ENCODE measurements at places on chromosomes 6 and 20.

DNA sequence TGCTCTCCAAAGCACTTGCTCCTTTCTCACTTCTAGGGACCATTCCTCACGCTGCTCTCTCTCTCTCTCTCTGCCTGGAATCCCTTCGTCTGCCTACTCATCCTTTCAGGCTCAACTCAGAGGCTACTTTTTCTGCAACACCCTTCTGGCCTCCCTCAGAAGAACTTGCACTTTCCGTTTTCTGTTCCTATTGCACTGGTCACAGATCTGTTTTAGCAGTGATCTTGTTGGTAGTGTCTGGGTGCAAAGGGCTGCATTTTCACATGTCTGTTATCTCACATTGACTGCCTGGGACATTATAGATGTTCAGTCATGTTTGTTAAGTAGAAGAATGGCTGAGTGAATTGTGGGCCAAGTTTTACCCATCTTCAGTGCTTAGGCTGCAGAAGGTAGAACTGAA, 63.5 kb downstream of the RIN2 start:
- no peak for DNase-seq

DNA sequence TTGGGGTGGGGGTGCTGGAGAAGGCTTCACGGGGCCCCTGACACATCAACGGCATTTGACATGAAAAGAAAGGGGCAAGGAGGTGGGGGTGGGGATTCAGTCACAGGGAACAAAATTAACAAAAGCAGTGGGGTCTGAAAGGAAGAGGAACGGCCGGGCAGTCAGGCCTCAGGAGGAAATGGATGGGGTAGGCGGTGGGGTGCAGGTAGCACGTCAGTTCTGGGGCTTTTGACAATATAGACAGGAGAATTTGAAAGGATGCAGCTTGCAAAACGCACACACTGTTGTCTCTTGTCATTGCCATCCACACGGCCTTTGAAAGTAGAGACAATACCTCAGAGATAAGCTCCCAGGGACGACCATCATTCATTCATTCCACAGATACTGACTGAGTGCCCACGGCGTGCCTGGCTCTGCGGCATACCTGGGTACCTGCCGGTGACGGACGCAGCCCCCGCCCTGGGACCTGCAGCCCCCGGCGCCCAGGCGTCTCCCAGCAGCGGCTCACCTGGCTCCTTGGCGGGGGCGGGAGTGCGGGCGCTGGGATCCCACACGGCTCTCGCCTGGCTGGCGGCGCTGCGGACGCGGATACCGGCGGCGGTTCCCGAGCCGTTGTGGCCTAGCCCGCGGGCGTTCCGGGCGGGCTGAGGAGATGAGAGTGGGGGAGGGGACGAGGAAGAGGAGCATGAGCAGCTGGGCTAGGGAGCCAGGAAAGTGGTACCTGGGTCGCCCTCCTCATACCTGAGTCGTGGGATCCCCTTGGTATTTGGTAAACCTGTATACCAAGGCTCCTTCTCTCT, at the start of gene SLC26A8:
TSS of gene SLC26A8 (minus strand) at position 646 of the 800 bp plus-strand sequence. CDS start 4,934 bp downstream, outside the sequence.
- no peak for DNase-seq

GRCh38 chr6:166862287-166862977, 93.9 kb downstream of the RNASET2 start:
- DNase-seq: peak; percentile 41

GRCh38 chr6:17086469-17086868, 15.4 kb upstream of the STMND1 start:
- peak; percentile 82 for DNase-seq

DNA sequence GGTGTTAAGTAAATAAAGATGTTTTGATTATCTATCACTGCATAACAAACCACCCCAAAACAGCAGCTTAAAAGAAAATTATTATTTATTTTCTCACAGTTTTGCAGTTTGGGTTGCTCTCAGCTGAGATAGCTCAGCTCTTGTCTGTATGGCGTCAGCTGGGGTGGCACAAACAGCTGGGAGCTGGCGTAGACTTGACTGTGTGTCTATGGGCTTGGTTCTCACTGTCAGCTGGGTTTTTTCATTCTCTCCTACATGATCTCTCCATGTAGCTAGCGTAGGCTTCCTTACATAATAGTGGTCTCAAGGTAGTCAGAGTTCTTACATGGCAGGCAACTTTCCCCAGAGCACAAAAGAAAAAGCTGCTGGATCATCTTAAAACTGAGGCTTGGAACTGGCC, 6.5 kb upstream of the TMEM74B start:
- DNase-seq: no peak

DNA sequence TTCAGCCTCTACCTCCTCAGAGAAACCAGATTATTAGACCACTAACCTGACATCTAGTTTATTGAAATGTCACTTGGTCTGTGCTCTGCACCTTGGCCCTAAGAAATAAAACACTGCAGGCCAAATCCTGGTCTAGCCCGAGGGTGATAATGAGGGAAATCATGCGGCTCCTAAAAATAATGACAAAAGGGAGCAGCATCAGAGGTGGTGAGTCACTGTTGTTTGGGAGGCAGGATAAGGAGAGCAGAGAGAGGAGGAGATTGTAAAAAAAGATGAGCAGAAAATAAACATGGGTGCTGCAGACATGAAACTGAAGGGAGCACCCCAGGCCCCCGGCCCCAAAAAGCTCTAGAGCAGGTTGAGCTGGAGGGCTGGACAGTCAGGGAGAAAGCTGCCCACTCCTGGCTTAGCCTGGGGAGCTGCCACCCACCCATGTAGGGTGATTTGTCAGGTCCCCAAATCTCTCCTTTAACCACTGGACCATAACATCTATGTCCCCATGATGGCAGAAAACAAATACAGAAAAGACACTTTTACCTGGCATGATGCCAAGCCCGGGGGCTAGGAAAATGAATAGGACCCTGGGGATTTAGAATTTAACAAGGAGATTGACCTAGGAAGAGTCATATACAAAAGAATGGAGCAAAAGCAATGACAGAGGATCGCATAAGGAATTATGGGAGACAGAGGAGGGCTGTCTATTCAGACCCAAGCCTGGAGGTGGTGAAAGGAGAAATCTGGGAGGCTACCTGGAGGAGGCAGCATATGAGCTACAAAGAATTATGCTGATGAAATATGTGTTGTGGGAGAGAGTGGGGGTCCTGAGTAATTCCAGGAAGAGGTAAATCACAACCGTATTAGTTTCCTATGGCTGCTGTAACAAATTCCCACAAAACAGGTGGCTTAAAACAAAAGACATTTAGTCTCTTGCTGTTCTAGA, 103.7 kb downstream of the SNAP25 start:
- no peak for DNase-seq

GRCh38 chr6:136614994-136615393, 64.8 kb upstream of the MAP7 start:
- DNase-seq: no peak

DNA sequence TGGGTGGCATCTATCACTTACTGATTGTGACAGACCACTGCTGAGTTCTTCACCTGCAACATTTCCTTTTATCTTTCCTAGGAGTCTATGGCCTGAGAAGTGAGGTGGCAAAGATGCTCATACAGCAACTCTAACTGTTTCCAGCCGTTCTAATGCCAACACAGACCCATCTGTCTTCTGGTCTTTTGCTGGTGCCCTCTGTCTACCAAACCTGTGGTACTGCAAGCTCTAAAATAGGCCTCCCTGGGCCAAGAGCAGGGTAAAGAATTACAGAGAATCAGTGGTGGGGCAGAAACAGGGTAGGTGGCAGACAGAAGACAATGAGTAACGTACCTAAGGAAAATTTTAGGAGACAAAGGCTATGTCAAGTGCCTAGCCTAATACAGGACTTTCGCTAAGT, 611.0 kb upstream of the FLRT3 start:
- peak; percentile 21 for DNase-seq

- DNase-seq: peak; percentile 88
These were observed 167.5 kb upstream of the PLCB4 start for GRCh38 chr20:8901237-8902025.

DNA sequence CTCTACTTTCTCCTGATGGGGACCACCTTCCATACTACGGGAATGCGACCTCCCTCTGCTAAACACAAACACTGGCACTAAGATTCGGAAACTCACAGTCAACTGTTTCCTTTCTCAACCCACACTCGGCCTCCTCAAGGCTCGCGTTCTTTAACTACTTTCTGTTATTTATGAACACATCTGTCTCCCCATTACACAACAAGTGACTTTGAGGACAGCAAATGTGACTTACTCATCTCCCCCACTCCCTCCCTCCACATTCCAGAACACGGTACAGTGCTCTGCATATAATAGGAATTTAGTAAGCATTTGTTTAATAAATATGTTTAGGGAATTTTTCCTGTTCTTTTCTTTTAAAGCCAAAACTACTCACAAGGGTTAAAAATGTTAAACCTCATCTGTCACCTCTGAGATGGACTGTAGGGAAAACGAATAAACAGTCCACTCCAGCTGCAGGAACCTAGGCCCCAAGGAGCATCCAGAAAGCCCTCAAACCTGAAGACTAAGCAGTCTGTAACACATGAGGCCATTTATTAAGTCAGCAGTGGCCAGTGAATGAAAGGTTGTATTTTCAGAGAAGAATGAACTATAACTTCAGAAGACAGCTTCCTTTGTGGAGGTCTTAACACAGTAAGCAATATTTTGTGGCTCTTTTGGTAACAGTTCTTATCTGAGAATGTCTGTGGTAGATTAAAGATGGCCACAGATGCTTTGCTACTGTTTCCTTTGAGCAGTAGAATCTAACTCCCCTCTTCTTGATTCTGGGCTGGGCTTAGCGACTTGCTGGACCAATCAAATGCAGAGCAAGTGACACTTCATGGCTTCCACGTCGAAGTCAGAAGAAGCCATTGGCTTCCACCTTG, 209.6 kb upstream of the DTNBP1 start:
- no peak for DNase-seq

DNA sequence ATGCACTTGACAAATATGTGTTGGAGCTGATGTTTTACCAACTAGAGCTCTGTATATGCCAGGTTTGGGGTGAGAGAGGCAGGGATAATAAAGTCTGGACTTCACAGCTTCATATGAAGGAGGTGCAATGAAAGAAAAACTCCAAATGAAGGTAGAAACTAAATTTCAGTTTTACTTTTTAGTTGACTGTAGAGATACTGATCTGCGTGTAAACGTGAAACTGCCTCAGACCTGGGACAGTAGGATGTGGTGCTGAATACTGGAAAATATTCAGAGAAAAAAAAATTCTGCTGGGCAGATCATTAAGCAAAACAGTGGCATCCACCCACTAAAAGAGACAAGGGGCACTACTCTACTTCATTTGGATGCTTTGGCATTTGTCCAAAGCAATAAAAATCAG, 94.5 kb downstream of the BACH2 start:
- DNase-seq: no peak

DNA sequence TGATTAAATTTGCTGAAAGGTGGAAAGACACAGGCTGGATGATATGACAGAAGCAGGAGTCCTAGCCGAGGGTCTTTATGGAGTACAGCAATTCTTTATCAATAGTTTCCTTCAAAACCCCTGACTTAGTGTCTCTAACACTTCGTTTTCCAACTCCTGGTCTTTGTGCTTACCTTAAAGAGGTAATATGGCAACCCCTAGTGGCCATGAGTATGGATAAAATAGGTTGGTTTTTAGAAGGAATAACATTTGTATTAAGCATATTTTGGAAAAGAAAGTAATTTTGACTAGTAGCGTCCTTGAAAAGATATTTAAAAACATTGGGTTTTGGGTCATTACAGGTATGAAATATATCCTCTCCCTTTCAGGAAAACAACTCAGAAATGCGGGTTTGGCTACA, 51.9 kb downstream of the VGLL2 start:
- no peak for DNase-seq

DNA sequence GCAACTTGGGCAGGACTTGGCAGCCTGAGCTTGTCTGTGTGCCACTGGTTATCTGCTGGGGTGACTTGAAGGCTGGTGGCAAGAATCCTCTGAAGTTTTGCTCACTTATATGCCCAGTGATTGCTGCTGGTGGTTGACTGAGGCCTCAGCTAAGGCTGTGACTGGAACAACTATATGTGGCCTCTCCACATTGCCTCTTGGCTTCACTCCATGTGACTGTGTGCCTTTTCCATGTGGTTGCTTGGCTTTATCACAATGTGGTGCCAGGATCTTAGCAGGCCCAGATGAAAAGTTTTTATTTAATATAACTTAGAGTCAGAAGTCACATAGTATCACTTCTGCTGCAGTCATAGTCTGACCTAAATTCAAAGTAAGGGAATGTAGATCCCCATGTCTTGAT, 104.5 kb downstream of the ADAT2 start:
- no peak for DNase-seq

DNA sequence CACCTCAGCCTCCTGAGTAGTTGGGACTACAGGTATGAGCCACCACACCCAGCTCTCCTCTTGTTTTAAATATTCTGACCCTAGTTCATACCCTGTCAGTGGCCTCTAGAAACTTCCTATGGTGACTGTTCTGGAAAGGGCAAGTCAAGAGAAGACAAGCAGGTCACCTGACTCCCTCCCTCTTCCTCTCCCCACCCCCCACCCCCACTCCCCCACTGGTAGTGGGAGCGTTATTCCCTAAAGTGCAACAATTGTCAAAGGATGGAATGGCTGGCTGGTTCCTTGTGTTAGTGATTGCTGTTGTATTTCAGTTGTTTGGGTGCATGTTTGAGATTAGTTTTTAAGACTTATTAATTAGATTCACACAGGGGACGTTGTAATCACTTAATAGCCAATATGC, 136.1 kb downstream of the CARMIL1 start:
- DNase-seq: no peak

GRCh38 chr6:167469101-167469500, 144.2 kb downstream of the TTLL2 start:
- DNase-seq: no peak

- no peak for DNase-seq
These were observed 33.0 kb downstream of the FRMD1 start for GRCh38 chr6:168045706-168046620.

DNA sequence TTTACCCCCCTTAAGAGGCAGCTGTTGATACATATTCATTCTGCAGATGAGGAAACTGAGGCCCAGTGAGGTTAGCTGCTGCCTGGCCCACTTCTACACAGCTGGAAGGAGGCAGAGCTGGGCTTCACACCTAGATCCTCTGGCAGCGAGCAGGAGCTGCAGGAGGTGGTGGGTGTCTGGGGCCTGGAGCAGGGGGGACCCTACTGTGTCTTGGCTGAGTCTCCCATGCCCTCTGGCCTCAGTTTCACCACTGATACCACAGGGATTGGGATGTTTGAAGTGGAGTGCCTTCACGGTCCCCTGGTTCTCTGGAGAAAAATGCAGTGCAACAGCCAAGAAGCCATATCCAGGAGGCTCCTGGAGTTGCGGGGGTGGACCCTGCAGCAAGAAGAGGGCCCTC, 8.2 kb upstream of the BPIFA2 start:
- DNase-seq: no peak
